CD4-positive, alpha-beta memory T cell (primary cell): ENCODE measurements at places on chromosomes 16 and 17.

GRCh38 chr16:12168074-12169000 is 191.8 kb downstream of the SNX29 start:
- DNase-seq = no peak

DNA sequence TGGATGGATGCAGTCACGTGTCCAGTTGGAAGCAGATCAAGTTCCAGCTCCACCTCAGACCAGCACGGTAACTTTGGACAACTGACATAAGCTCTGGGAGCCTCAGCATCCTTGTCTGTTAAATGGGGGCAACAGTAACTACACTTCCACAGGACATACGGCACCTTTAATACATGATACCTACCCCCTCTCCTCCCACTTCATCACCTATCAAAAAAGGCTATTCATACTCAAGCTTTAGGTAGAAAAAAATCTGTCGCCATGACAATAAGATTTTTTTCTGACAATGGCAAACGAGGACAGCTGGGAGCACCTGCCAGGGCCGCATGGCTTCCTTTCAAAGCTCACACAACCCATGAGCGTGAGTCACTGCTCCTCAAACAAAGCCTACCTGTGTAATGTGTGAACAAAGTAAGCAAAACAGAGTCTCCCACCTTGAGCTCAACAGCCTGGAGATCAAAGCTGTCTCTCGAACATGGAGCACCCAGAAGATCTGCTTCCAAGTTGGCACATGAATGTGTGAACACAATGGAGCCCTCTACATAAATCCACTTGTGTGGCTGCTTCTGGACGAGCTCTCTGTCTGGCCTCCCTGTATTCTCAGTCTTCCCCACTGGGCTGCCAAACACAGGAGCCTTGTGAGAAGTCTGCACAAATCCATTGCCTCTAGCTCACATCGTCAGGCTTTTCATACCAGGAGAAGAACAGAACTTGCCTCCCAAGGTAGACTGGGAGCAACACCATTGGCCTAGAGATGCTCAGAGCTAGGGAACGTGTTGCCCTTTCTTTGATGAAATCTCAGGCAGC is 459.7 kb downstream of the SOX9 start:
- no peak for DNase-seq

DNA sequence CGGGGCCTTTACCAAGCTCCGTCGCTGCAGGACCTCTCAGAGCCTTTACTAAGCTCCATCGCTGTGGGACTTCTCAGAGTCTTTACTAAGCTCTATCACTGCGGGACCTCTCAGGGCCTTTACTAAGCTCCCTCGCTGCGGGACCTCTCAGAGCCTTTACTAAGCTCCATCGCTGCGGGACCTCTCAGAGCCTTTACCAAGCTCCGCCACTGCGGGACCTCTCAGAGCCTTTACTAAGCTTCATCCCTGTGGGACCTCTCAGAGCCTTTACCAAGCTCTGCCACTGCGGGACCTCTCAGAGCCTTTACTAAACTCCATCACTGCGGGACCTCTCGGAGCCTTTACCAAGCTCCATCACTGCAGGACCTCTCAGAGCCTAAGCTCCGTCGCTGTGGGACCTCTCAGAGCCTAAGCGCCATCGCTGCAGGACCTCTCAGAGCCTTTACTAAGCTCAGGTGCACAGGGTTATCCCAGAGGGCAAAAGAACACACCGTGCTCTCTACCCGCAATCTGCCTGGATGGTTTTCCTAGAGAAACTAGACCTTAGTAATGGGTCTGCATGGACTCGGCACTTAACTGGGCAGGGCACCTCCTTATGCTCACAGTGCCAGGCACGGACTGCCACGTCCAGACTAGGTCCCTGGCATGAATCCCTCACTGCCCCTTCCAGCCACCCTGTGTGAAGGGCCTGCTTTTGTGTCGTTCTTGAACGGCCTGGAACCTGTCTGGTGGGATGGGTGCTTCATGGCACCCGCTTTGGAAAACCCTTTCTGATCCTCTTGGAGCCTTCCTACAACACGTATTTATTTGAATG is 69.2 kb upstream of the DOC2B start:
- DNase-seq = no peak

DNA sequence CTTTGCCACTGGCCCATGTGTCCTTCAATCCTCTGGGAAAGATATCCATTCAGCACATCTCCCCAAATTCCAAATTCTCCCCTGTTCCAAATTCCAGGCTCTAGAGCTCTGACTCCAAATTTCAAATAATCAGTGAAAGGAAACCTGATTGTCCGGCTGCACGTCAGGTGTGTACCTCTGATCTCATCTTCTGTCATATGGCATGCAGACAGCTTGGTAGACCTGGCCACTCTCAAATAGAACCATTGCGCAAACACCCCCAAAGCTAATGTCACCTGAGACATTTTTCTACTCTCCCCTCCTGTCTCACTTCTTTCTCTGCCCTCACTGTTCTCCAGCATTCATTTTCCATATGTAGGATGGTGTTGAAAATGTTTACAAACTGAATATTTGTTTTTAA is 337.0 kb upstream of the DYNLRB2 start:
- DNase-seq = no peak
